ENCODE measurements at places on chromosomes 16 and 17.

GRCh38 chr16:270381-271255 is 5.1 kb downstream of the RGS11 start:
- no peak for DNase-seq

- DNase-seq: no peak
These were observed 16.3 kb downstream of the NACA2 start for GRCh38 chr17:61574542-61575351.

DNA sequence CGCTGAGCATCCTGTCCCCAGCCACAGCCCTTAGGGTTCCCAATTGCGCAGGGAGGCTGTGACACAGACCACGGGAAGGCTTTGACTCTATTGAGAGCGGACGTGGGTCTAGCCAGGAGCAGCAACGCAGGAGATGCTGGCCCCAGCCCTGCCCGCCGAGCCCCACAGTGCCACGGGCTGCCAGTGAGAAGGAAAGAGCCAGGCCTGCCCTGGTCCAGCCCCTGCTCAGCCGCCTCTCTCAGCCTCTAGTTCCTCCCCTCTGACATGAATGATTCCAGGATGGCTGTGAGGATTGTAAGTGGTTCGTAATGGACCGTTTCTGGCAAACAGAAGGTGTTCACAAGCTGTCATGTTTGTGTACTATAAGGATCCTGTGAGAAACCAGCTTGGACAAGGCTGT is 2.5 kb downstream of the BHLHA9 start:
- no peak for DNase-seq

- DNase-seq: no peak
These were observed 4.8 kb downstream of the CBLN1 start for GRCh38 chr16:49276646-49277385.

DNA sequence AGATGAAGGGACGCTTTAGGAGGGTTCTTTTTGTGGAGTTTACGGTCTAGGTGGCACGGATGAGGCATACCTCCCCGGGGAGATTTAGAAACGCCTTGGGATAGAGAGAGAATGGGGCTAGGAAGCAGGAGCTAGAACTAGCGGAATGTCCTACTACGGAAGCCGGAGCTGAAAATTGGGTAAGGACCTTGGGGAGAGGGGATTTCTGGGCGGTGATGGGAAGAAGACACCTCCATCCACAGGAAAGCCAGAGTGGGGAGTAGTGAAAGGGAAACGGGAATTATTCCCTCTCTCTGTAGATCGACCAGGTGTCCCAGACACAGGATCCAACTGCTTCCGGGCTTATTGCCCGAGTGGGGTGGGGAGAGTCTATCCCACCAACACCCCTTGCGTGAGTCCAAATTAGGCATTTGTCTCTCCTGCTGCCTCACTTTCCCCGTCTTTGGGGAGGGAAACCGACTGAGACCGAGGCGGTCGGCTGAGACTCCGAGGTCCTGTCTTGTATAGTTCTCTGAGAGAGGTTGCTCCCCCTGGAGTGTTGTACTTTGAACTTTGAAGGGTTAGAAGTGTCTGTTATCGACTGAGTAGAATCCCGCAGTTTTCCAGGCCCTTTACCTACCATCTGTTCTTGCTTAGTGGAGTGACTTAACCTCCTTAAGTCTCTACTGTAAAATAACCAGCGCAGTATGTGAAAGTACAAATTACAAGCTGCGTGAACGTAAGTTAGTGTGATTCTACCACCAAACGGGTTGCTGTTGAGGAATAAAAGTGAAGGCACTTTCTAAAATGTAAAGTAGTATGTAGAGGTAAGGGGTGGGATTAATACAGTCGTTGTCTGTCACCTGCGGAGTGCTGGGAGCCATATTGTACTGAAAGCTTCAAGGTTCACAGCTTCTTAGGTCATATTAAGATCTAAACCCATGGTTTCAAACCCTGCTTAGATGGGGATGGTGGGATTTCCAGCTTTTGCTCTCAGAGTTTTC is 1.0 kb downstream of the RSPRY1 start:
- peak; percentile 47 for DNase-seq

- DNase-seq: peak; percentile 74
These were observed 49.6 kb downstream of the USP22 start for GRCh38 chr17:20992987-20993862.

DNA sequence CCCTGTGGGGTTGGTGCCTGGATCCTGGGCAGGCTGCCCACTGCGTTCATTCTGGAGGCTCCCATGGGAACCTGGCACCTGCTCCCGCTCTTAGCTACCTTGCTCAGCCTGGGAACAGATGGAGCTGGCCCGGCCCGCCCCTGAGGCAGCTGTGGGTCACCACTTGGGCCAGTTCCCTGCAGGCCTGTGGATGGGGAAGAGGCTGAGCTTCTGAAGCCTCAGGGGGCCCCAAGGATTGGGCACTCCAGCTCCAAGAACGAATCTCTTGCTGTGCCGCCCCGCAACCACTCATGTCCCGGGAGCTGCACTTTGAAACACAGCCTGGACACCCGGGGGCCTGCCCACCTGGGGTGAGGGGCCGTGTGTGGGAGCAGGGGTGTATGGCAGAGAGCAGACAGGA is 37.7 kb downstream of the BAHCC1 start:
- DNase-seq: no peak

GRCh38 chr16:79209308-79209707 is 391.2 kb downstream of the MAF start:
- DNase-seq: no peak

GRCh38 chr17:37158290-37158689 is 209.5 kb downstream of the AATF start:
- no peak for DNase-seq

DNA sequence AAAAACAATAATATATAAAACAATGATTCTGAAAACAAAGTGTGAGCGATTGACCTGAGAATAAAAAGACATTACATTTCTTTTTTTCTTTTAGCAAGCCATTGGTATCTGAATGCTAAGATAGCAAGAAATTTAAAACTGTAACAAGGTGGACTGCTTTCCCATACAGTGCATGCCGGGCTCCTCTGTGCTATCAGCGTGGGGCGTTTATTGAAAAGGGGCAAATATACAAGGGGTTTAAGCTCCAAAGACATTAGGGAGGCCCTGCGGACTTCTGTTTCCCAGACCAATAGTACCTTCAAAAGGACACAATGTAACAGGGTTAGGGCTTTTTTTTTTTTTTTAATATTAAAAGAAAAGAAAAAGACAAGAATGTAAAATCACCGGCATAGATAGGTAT is 261.3 kb downstream of the ZFHX3 start:
- no peak for DNase-seq

All from activated T-cell treated with anti-CD3 and anti-CD28 coated beads, Interleukin-2, amount 50 U/mL, for 24 hours (primary cell).